ENCODE measurements at places on chromosomes 11 and 22. TPM values are rescaled to one million over a fixed set of nuclear protein-coding genes. Genes with fewer than 3 reads are reported as not detected.

IRAG1 gene
- 60.1 TPM for total RNA-seq

SPINDOC gene
- 8.2 TPM for total RNA-seq

DRD4 gene
- not detected for total RNA-seq

SLC7A4 gene
- 0.42 TPM for total RNA-seq

CYP2R1 gene
- 31.4 TPM for total RNA-seq

FOLR1 gene
- total RNA-seq: 1.1 TPM

Data from urinary bladder (tissue), 4 donors.